ENCODE measurements at places on chromosomes 2 and 18. TPM values are rescaled to one million over a fixed set of nuclear protein-coding genes. Genes with fewer than 3 reads are reported as not detected.

- peaks cover 9% of the 10 kb centered on the region for H3K4me1 ChIP-seq
- no peak overlapping the region for H3K27ac ChIP-seq
- DNase-seq = no peak
- no peaks in the 10 kb centered on the region for H3K36me3 ChIP-seq
Observed at GRCh38 chr2:111236025-111236424, 115.3 kb downstream of the BCL2L11 start.

DNA sequence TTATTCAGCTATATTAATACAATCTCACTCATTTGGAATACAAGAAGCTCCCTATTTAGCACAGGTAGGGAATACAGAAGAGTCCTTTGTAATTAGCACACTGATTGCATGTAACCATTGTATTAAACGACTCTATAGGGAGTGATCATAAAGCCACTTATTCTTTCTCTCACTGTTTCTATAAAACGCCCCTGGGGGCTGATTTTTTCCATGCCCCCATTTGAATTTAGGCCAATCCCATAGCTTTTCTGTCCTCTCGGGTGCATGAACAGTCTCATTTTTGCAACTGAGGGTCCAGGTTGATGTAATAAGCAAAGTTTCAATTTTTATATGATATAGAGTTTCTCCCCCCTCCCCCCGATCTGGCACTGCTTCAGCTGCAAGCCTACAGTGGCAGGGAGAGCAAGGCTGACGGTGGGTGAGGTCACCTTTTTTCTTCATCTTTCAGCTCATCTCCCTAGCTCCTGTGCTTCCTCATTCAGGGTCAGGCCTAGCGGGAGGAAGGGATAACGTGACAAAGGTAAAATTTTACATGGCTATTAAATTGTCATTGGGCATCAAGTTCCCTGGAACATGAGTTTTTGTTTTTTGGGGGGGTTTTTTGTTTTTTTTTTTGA, 45.7 kb downstream of the GAD1 start:
- H3K27ac ChIP-seq = no peak overlapping the region
- H3K36me3 ChIP-seq = peaks cover 5% of the 10 kb centered on the region
- no peaks in the 10 kb centered on the region for H3K4me1 ChIP-seq

DNA sequence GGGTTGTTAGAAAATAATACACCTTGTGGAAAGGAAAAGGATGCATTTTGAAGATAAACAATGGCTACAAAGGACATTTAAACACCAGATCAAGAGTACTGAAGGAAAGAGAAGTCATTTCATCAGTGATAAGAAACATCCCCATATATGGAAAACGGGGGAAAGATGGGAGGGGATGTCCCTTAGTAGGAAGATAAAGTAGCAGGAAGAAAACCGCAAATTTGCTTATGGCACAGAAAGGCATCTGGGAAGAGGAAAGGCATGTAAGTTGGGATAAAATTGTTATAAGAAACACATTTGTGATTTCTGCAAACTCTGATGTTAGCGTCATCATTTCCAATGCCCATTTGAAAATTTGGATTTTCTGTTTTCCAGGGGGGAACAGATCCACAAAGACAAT, 10.5 kb upstream of the LYPD1 start:
- H3K4me1 ChIP-seq = no peaks in the 10 kb centered on the region
- DNase-seq = no peak
- H3K27ac ChIP-seq = no peak overlapping the region
- H3K4me3 ChIP-seq = no peak overlapping the region
- no peaks in the 10 kb centered on the region for H3K27me3 ChIP-seq
- H3K36me3 ChIP-seq = no peaks in the 10 kb centered on the region

Gene CHRNG
- not detected for total RNA-seq

- H3K4me1 ChIP-seq = peaks cover 10% of the 10 kb centered on the region
- H3K27me3 ChIP-seq = peaks cover 13% of the 10 kb centered on the region
- H3K36me3 ChIP-seq = no peaks in the 10 kb centered on the region
Observed at GRCh38 chr2:44005846-44006245, 10.1 kb upstream of the LRPPRC start.

GRCh38 chr2:128734521-128735295, 416.0 kb upstream of the HS6ST1 start:
- DNase-seq = peak; percentile 25
- no peaks in the 10 kb centered on the region for H3K36me3 ChIP-seq
- peak overlapping the region; percentile 2 for H3K27ac ChIP-seq
- H3K4me1 ChIP-seq = peaks cover 16% of the 10 kb centered on the region

DNA sequence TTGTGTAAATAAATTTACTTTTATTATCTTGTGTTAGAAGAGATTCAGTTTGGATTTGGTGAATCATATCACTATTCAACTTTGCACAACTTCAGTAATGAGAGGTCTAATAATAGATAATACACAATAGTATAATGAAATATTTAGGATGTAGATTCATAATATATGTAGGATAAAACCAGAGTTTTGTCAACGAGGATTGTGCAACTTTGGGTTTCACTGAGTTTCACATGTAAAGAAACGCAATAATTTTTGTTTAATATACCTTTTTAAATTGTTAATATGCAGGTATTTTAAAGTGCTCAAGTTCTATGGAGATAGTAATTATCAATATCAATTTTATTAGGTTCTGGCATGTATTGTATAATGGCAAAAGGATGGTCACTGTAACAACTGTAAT, 5.3 kb downstream of the CALCRL start:
- H3K27me3 ChIP-seq = no peaks in the 10 kb centered on the region
- no peaks in the 10 kb centered on the region for H3K36me3 ChIP-seq
- peaks cover 3% of the 10 kb centered on the region for H3K4me1 ChIP-seq

Gene CRYGC
- not detected for total RNA-seq

- H3K36me3 ChIP-seq = no peaks in the 10 kb centered on the region
- H3K27ac ChIP-seq = no peak overlapping the region
- DNase-seq = no peak
- H3K4me3 ChIP-seq = no peak overlapping the region
- no peaks in the 10 kb centered on the region for H3K27me3 ChIP-seq
- no peaks in the 10 kb centered on the region for H3K4me1 ChIP-seq
Observed at GRCh38 chr18:1421502-1421901, 516.8 kb downstream of the ADCYAP1 start.

GRCh38 chr2:203612246-203612645, 77.1 kb upstream of the RAPH1 start:
- no peak overlapping the region for H3K27ac ChIP-seq
- peaks cover 8% of the 10 kb centered on the region for H3K27me3 ChIP-seq
- no peaks in the 10 kb centered on the region for H3K36me3 ChIP-seq
- no peak overlapping the region for H3K4me3 ChIP-seq

- no peak overlapping the region for H3K4me3 ChIP-seq
- H3K4me1 ChIP-seq = no peaks in the 10 kb centered on the region
- no peak for DNase-seq
- H3K27me3 ChIP-seq = no peaks in the 10 kb centered on the region
- no peaks in the 10 kb centered on the region for H3K36me3 ChIP-seq
- no peak overlapping the region for H3K27ac ChIP-seq
Observed at GRCh38 chr18:41714872-41715271, 240.2 kb upstream of the PIK3C3 start.

DNA sequence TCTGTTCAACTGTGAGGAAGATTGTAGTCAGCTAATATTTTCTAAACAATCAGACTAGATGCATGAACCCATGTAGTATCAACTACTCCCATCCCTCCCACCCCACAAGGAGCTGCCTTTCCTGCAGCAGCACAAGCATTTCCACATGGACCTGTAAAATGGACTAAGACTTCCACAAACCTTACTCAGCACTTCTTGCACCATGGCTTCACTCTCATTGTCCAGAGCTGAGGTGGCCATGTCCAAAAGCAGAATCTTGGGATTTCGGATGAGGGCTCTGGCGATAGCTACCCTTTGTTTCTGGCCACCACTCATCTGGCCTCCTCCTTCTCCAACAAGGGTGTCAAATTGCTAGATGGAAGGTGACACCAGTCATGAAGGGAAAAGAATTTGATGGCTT, 61.3 kb downstream of the ABCB11 start:
- H3K4me1 ChIP-seq = peaks cover 15% of the 10 kb centered on the region
- no peak overlapping the region for H3K27ac ChIP-seq
- no peak overlapping the region for H3K4me3 ChIP-seq
- DNase-seq = no peak
- H3K36me3 ChIP-seq = no peaks in the 10 kb centered on the region
